ENCODE measurements at places on chromosomes 11 and 22. TPM values are rescaled to one million over a fixed set of nuclear protein-coding genes. Genes with fewer than 3 reads are reported as not detected.

The MRGPRE gene
- not detected for total RNA-seq

The AIFM3 gene
- 1.8 TPM for total RNA-seq

The MS4A14 gene
- 0.10 TPM for total RNA-seq

The OR5AL1 gene
- not detected for total RNA-seq

The MMP11 gene
- total RNA-seq = 6.4 TPM

GRCh38 chr11:92278791-92279433 is 54.3 kb downstream of the FAT3 start:
- peak; percentile 72 for ATAC-seq

DNA sequence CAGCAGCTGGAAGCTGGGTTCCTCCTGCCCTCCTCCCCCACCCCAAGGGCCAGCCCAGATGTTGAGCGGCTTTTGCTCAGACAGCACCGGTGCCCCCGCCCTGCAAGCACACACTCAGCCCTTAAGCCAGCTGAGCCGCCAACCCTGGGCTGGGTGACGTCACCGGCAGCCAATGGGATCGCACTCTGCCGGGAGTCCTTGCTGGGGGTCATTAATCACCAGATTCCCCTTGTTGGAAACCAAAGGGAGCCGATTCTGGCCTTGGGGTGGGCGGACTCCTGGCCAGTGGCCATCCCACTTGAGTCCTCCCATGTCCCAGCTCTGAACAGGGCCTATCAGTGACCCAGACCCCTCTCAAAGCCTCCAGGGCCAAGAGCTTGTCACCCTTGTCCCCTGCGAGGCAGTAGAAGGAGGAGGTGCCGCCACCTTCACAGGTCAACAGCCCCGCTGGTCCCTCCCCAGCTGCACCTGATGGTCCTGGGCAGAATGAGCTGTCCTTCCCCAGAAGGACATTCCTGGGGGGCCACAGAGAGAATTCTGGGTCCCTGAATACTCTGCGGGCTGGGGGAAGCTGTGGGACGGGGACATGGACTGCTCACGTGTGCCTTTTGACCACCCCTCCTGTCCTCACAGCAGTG is 7.4 kb downstream of the DUSP8 start:
- ATAC-seq = peak; percentile 86

DNA sequence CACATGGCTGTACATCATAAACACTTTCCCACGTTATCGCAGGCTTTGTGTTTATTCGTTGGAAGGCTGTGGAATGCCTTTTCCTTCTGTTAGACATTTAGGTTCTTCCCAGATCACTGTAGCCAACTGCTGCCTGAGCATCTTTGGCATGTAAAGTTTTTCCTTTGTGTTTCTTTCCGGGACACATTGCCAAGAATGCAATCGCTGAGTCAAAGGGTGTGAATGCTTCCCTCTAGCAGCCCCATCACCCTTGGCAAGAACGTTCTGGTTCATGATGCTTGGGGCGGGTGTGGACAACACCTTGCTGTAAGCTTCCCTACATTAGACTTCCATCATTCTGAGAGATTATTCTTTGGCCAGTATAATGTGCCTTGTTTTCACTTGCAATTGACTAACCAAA is 136.2 kb downstream of the OSBP2 start:
- no peak for ATAC-seq

Measured in motor neuron (in vitro differentiated cells).